ENCODE measurements at places on chromosomes 12 and 14.

DNA sequence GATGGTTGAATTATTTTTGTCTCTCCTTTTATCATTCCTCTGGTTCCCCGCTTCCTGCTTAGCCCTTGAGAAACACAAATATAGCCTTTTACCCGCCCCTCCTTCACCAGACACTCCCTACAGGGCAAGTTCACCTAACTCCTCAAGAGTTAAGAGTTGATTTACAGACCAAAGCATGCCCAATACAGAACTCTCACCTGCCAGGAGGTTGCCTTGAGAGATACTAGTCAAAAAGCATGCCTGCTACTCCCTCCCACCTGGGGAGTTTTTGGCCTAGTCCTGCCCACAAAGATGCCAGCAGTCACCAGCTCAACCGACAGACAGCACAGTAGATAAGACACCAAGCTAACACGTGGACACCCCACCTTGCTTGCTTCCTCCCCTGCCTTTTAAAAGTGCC is 11.2 kb downstream of the LGMN start:
- H3K27ac ChIP-seq: no peak overlapping the region
- H3K36me3 ChIP-seq: peaks cover 7% of the 10 kb centered on the region
- DNase-seq: no peak
- H3K4me3 ChIP-seq: no peak overlapping the region

- H3K36me3 ChIP-seq: no peaks in the 10 kb centered on the region
- no peak overlapping the region for H3K27ac ChIP-seq
- DNase-seq: no peak
- peaks cover 13% of the 10 kb centered on the region for H3K4me1 ChIP-seq
These were observed 26.3 kb downstream of the RIN3 start for GRCh38 chr14:92539875-92540274.

DNA sequence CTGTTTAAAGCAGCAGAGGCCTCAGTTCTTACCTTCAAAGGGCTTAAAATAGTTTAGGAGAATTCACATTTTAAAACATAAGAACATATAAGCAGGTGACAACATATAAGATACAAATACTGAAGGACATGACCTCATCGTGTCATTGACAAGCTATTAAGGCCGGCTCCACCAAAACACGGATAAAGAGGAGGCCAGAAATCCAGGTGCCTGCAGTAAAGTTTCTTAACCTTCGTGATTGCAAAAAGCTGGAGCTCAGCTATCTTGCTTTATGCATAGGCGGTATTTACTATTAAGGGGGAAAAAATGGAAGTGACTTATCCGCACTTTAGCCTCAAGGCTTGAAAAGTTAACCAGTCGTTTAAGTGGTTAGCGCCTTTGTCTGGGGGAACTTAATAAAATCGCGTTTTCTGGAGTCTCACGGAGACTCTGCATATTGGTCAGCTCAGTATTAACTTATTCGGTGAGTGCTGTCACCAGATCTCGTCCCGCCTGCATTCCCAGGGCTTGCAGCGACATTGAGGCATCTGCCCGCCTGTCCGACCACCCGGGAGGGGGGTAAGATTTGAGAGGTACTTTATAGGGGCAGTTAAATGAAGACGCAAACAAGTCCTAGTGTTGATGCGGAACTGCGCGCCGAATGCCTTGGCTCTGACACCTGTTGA is 1.1 kb upstream of the SP1 start:
- H3K27ac ChIP-seq: no peak overlapping the region
- no peak overlapping the region for H3K4me3 ChIP-seq
- DNase-seq: no peak
- peaks cover 28% of the 10 kb centered on the region for H3K36me3 ChIP-seq
- H3K4me1 ChIP-seq: peaks cover 38% of the 10 kb centered on the region
- no peaks in the 10 kb centered on the region for H3K27me3 ChIP-seq

- peaks cover 8% of the 10 kb centered on the region for H3K4me1 ChIP-seq
- H3K36me3 ChIP-seq: no peaks in the 10 kb centered on the region
- H3K4me3 ChIP-seq: no peak overlapping the region
These were observed 209.9 kb upstream of the GARIN2 start for GRCh38 chr14:66979101-66979974.

DNA sequence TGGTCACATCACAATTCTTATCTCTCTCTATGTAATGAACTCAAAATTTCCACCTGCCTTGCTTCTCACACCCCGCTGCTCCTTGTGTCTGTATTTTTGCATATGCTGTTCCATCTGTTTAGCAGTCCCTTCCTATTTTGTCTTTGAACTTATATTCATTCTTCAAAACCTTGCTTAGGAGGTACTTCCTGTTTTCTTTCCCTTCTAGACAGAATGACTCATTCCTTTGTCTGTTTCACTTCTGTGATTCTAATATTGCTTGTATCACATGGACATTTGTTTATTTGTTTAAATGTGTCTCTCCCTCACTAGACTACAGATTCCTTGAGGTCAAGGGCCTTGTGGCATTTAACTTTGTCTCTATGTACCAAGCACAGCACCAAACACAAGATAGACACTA is 424.2 kb downstream of the ETNK1 start:
- no peak overlapping the region for H3K27ac ChIP-seq
- no peak overlapping the region for H3K4me3 ChIP-seq
- DNase-seq: no peak
- no peaks in the 10 kb centered on the region for H3K27me3 ChIP-seq
- peaks cover 4% of the 10 kb centered on the region for H3K4me1 ChIP-seq

DNA sequence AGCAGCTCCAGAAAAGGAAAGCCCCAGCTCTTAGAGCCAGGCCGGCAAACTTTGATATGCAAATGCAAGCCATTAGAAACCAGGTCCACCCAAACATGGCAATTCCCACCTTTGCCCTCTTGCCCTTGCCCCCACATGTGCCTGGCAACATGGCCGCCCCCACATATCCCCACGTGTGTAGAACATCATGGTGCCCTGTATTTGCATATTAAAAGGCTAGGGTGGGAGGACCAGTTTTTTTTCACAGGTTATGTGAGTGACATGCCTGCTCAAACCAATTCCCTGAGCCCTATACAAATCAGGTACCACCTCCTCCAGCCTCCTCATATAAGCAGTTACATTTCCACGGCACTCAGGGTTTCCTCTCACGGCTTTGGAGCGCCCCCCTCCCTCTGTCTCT is 6.1 kb upstream of the ALDH1L2 start:
- H3K4me1 ChIP-seq: no peaks in the 10 kb centered on the region
- no peak overlapping the region for H3K27ac ChIP-seq
- H3K27me3 ChIP-seq: peaks cover 29% of the 10 kb centered on the region
- DNase-seq: no peak

DNA sequence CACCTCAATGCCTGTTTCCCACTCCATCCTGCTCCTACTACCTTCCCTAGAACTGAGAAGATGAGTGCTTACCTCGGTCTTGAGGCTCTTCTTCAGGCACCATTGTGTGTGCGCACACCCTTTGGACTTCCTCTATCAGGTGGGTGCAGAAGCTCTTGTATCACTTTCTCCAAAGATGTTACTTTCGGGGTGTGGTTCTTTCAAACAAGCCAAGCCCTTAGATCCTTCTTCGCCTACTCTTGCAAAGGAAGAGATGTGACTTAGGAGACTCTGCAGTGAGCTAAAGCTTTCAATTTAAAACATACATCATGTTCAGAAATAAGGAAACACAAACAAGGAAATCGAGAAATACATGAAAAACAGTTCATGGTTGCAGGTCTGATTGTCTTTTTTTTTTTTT is at the start of gene CLEC4C:
TSS of gene CLEC4C (minus strand) at position 130 of the 400 bp plus-strand sequence. CDS start at position 103, 27 bp downstream.
- no peak within 1 kb of the TSS for H3K27ac ChIP-seq
- H3K4me1 ChIP-seq: no peaks in the 10 kb centered on the region
- H3K36me3 ChIP-seq: no peaks in the 10 kb centered on the region
- H3K4me3 ChIP-seq: no peak within 1 kb of the TSS
- no peaks in the 10 kb centered on the region for H3K27me3 ChIP-seq

DNA sequence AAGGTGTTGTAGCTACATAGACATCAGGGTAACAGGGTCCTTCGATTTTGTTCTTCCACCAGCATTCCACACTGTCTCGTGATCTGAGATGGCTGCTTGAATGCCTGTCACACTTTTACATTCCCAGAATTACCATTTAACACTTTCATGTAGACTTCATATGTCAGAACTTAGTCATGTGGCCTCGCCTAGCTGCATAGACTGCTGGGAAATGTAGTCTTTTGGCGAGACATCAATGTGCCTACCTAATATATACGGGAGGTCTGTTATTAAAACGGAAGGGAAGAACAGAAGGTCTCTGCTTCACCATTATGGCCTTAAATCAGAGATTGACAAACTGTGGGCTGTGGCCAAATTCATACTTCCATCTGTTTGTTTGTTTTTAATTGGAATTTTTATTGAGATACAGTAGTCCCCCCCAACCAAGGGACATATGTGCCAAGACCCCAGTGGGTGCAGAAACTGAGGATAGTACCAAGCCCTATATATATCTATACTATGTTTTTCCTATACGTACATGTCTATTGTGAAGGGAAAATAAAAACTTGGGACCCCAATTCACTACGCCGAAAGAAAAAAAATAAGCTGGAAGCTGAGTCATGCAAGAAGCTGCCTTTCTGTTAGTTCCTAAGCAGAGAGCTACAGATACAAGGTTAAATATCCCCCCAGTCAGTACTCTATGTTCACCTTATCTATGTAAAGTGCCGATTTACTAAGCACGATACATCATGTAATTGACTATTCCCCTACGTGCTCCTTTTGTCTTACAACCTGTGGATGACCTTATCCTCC is 11.3 kb upstream of the HRK start:
- H3K27ac ChIP-seq: no peak overlapping the region
- DNase-seq: no peak
- H3K4me1 ChIP-seq: no peaks in the 10 kb centered on the region
- peaks cover 35% of the 10 kb centered on the region for H3K27me3 ChIP-seq

DNA sequence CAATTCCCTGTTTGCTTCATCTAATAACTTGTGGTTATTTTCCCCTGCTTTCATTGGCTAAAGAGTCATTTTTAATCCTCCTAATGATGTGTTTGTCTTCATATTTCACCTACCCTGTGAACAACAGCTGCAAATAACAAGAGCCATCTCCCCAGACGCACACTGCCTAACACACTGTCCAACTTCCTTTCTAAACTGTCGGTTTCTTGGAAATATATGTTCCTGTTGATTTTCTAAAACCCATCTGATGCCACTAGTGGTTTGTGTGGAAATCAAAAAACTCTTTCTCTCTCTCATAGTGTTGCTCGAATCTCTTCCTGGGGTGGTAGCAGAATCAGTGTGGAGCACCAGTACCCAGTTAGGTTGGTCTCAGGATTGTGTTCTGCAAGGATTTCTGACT is 226.9 kb downstream of the EPS8 start:
- peaks cover 7% of the 10 kb centered on the region for H3K36me3 ChIP-seq
- peaks cover 62% of the 10 kb centered on the region for H3K4me1 ChIP-seq
- peak overlapping the region; percentile 94 for H3K27ac ChIP-seq
- peak overlapping the region; percentile 64 for H3K4me3 ChIP-seq
- H3K27me3 ChIP-seq: no peaks in the 10 kb centered on the region

DNA sequence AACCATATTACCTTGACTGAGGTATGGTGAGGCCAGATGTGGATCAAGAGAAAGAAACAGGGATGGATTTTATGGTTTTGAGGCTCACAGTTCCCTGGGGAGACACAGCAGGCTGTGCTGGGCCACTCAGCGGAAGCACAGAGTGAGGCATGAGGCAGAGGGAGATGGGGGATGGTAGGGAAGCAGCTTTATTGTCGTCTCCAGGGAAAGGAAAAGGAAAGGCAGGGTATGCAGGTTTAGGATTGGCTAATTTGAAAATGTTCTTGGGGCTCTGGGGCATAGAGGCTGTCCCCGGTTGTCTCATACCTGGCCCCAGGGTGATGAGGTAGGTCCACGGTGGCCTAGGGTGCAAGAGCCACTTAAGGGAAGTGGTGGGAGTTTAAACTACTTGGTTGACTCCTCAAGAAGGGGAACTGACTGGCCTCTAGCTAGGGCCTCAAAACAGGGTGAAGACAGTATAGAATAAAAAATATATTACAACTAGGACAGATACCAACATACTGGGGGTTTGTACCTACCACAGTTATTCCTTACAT is 322.8 kb downstream of the RGS6 start:
- H3K27me3 ChIP-seq: peaks cover 5% of the 10 kb centered on the region
- H3K27ac ChIP-seq: no peak overlapping the region
- no peaks in the 10 kb centered on the region for H3K4me1 ChIP-seq
- H3K4me3 ChIP-seq: no peak overlapping the region

DNA sequence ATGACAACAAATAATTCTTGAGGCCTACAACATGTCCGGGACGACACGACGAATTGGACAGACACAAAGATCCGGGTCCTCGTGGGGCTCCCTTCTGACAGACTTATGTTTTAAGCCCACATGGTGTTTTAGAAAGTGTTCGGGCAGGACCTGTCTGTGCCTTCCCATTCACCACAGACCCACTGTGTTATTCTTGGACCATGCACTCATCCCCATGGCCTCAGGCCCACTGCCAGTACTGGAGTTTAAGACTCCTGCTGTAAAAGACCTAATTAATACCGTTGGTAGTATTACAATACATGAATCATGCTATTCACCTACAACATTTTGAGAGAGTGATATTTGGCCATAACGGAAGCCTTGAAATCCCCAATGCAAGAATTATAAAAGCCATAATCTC is 20.0 kb downstream of the SLC15A4 start:
- no peaks in the 10 kb centered on the region for H3K4me1 ChIP-seq
- DNase-seq: no peak
- H3K27ac ChIP-seq: no peak overlapping the region
- H3K36me3 ChIP-seq: peaks cover 69% of the 10 kb centered on the region
- no peaks in the 10 kb centered on the region for H3K27me3 ChIP-seq

- no peaks in the 10 kb centered on the region for H3K27me3 ChIP-seq
- H3K27ac ChIP-seq: no peak overlapping the region
These were observed 32.6 kb upstream of the ANO6 start for GRCh38 chr12:45183246-45183645.

- DNase-seq: peak; percentile 49
These were observed 14.5 kb upstream of the CCT2 start for GRCh38 chr12:69570545-69571399.

DNA sequence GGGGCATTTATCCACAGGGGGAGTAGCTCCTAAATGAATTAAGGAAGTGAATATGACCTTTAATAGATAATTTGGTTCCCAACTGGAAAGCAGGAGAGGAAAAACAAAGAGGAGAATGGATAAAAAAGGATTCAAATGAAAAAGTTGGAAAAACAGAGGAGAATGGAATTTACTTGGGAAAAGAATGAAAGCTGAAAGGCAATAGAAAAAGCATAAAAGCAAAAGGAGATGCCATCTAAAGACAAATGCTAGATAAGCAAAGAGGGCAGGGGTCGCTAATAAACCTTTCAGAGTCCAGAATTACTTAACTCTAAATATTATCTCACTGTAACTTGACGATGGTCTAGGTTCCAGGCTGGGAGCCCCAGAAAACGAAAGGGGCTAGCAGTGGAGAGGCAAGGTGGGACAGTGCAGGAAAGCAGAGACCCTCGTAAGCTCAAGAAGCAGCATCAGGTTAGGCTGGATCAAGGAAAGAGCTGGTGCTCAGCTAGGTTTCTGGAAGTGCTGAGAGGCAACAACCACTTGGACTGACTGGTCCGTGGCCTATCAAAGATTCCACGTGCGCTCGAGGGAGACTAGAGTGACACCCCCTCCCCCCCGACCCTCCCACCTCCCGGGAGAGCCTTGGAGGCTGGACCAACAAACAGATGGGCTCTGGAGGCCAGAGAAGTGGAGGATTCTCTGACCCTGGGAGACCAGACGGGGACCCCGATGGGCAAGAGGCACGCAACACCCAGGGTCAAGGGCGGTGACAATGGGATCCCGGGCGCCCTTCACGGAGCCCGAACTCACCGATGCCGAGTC is 1.2 kb downstream of the SLC2A13 start:
- H3K4me3 ChIP-seq: peak overlapping the region; percentile 71
- H3K27me3 ChIP-seq: peaks cover 30% of the 10 kb centered on the region
- peaks cover 27% of the 10 kb centered on the region for H3K4me1 ChIP-seq
- H3K36me3 ChIP-seq: no peaks in the 10 kb centered on the region
- H3K27ac ChIP-seq: no peak overlapping the region
- no peak for DNase-seq

GRCh38 chr12:132141976-132142678 is 2.0 kb downstream of the DDX51 start:
- H3K27ac ChIP-seq: peak overlapping the region; percentile 40
- H3K4me3 ChIP-seq: peak overlapping the region; percentile 81
- no peak for DNase-seq
- peaks cover 29% of the 10 kb centered on the region for H3K36me3 ChIP-seq

Data from activated CD4-positive, alpha-beta memory T cell treated with anti-CD3 and anti-CD28 coated beads, Interleukin-2, amount 10 ng/mL, durations not matched to agents 7 days and 5 days (primary cell).